Heart right ventricle (tissue), 16 donors: ENCODE measurements at places on chromosomes 5 and 9.

DNA sequence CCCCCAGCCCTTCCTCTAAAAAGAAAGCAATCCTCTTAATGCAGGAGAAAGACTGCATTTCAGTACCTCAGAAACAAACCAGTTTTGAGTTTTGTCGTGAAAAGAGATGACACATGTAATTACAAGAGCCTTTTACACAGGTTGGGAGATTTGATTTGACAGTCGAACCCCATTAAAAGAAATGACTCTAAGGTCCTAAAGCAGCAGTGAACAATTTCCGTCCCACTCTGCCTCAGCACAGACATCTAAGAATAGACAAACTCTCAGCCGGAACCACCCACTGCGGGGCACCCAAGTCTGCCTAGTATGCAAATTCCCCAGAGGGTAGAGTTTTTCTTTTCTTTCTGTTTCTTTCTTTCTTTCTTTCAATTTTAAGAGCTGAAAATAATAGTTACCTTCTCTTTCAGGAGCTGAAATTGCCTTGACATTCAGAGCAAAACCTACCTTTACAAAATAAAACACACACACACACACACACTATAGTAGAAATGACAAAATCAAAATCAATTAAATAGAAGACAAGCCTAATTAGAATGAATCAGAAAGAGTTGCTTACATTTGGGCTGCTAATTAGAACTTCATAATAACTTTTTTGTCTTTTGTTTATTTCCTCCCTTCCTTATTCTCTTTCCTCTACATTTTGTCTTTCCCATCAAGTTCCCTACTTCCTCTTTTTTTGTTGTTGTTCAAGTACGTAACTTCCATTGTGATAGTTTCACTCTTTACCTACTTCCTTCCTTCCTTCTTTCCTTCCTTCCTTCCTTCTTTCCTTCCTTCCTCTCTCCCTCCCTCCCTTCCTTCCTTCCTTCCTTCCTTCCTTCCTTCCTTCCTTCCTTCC, 65.1 kb downstream of the BASP1 start:
- H3K36me3 ChIP-seq: no peaks in the 10 kb centered on the region
- no peak overlapping the region for H3K27ac ChIP-seq
- peaks cover 9% of the 10 kb centered on the region for H3K4me1 ChIP-seq

GRCh38 chr5:133884569-133885311, 83.7 kb downstream of the C5orf15 start:
- H3K27ac ChIP-seq: no peak overlapping the region
- DNase-seq: no peak
- no peak overlapping the region for H3K4me3 ChIP-seq
- H3K4me1 ChIP-seq: no peaks in the 10 kb centered on the region

DNA sequence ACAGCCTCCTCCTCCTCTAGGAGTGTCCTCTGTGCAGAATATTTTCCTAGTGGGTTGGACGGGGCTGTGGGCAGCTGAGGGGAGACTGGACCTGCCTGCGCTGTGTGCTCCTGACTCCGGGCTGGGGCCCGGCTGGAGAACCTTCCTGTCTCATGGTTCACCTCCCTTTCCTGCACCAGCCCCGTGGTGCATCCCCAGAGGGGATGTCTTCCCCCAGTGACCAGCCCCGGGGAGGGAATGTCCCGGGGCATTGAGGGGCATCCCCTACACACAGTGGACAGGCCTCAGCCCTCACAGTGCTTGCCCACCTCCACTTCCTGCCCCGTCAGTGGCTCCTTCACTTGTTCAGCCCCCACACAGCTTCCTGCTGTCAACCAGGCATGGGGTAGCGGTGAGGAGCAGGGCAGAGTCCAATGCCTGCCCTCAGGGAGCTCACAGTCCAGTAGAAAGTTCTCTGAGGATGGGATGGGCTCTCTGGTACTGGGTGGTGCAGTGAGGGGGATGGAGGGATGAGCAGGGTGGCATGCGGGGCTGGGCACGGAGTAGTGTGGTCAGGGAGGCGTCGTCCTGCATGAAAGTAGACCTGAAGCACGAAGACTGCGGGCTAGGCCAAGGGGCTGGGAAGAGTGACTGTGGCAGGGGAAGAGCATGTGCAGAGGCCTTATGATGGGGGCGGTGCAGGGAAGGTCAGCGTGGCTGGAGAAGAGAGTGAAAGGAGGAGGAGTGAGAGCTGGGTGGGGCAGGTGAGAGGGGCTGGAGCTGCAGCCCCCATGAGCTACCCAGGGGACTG, 52.1 kb upstream of the PITX1 start:
- peaks cover 17% of the 10 kb centered on the region for H3K27me3 ChIP-seq
- no peak for DNase-seq
- H3K4me1 ChIP-seq: no peaks in the 10 kb centered on the region
- no peaks in the 10 kb centered on the region for H3K36me3 ChIP-seq
- H3K27ac ChIP-seq: no peak overlapping the region

- H3K27me3 ChIP-seq: no peaks in the 10 kb centered on the region
- H3K4me3 ChIP-seq: no peak overlapping the region
- H3K4me1 ChIP-seq: peaks cover 22% of the 10 kb centered on the region
- DNase-seq: peak; percentile 51
- H3K36me3 ChIP-seq: no peaks in the 10 kb centered on the region
Observed at GRCh38 chr5:57858905-57859304, 376.3 kb upstream of the ACTBL2 start.

DNA sequence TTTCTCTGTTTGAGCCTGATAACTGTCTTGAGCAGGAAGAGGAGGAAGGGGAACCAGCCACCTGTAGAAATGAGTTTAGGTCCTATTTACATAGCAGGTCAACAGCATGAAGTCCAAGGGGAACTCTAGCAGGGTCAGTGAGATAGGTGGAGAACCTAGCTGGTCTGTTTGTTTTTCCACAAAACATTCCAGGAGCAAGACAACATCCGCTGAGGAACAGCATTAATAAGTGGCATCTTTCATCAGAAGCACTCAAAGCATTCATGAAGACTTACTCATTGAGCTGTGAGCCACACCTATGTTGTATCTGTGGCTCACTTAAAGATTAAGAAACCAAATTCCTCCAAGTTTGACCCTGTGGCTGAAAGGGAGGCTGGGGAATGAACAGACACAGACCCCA, 115.9 kb downstream of the ACTBL2 start:
- no peaks in the 10 kb centered on the region for H3K27me3 ChIP-seq
- no peaks in the 10 kb centered on the region for H3K36me3 ChIP-seq
- no peak overlapping the region for H3K27ac ChIP-seq
- H3K4me3 ChIP-seq: no peak overlapping the region

DNA sequence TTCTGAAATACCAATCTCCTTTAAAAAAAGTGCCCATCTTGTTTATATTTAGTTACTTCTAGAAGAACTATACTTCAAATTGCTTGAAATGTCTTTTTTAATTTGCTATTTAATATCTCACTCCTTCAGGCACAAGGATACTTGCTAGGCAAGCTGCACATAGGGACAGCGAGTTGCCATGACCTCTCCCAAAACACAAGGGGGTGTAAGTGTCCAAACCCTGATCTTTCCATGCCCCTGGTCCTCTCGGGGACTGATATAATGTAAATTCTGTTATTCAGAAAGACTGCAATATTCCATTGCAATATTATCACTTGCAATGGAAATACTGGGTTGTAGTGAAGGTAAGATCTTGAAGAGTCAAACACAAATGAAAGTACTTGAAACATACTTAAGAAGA, 480.4 kb downstream of the CETN3 start:
- no peak overlapping the region for H3K27ac ChIP-seq
- no peaks in the 10 kb centered on the region for H3K36me3 ChIP-seq
- peaks cover 39% of the 10 kb centered on the region for H3K4me1 ChIP-seq
- no peaks in the 10 kb centered on the region for H3K27me3 ChIP-seq
- no peak for DNase-seq

GRCh38 chr9:131237931-131238401, 38.3 kb downstream of the FAM78A start:
- peaks cover 51% of the 10 kb centered on the region for H3K4me1 ChIP-seq
- peak overlapping the region; percentile 95 for H3K27ac ChIP-seq
- peak; percentile 75 for DNase-seq
- peaks cover 19% of the 10 kb centered on the region for H3K36me3 ChIP-seq

GRCh38 chr9:14686168-14686567, 7.1 kb downstream of the ZDHHC21 start:
- H3K27me3 ChIP-seq: no peaks in the 10 kb centered on the region
- peaks cover 4% of the 10 kb centered on the region for H3K4me1 ChIP-seq
- H3K27ac ChIP-seq: no peak overlapping the region
- H3K4me3 ChIP-seq: no peak overlapping the region
- DNase-seq: no peak

- no peaks in the 10 kb centered on the region for H3K4me1 ChIP-seq
- peaks cover 60% of the 10 kb centered on the region for H3K36me3 ChIP-seq
- H3K27me3 ChIP-seq: no peaks in the 10 kb centered on the region
Observed at GRCh38 chr5:134662971-134663370, 14.4 kb downstream of the SEC24A start.

- no peaks in the 10 kb centered on the region for H3K36me3 ChIP-seq
- DNase-seq: no peak
- H3K27me3 ChIP-seq: no peaks in the 10 kb centered on the region
- H3K4me1 ChIP-seq: no peaks in the 10 kb centered on the region
- H3K4me3 ChIP-seq: no peak overlapping the region
Observed at GRCh38 chr9:108001237-108001636, 511.7 kb upstream of the KLF4 start.

GRCh38 chr5:30325795-30326194, 867.7 kb upstream of the CDH6 start:
- no peaks in the 10 kb centered on the region for H3K4me1 ChIP-seq
- H3K27ac ChIP-seq: no peak overlapping the region

GRCh38 chr5:33583332-33583731, 142.6 kb downstream of the TARS1 start:
- no peaks in the 10 kb centered on the region for H3K27me3 ChIP-seq
- H3K4me1 ChIP-seq: peaks cover 5% of the 10 kb centered on the region
- no peak overlapping the region for H3K27ac ChIP-seq
- no peak for DNase-seq
- no peak overlapping the region for H3K4me3 ChIP-seq

DNA sequence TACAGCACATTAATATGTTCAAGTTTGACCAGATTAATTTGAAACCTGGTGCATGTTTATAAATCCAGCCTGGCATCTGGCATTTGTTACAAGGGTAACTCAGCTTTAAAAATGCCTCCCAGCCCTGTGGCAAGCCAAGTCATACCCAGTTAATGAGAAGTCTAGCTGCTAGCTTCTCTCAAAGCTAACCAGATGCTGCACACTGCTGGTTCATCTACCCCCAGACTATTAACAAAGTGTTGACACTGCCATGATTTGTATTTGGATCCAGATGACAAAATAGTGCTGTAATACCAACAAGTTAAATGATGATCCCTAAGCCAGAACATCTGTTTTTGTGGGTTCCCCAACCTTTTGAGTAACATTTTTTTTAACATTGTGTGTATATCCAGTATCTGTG, 573.7 kb upstream of the DAB2 start:
- H3K36me3 ChIP-seq: no peaks in the 10 kb centered on the region
- H3K4me3 ChIP-seq: no peak overlapping the region
- H3K4me1 ChIP-seq: no peaks in the 10 kb centered on the region

DNA sequence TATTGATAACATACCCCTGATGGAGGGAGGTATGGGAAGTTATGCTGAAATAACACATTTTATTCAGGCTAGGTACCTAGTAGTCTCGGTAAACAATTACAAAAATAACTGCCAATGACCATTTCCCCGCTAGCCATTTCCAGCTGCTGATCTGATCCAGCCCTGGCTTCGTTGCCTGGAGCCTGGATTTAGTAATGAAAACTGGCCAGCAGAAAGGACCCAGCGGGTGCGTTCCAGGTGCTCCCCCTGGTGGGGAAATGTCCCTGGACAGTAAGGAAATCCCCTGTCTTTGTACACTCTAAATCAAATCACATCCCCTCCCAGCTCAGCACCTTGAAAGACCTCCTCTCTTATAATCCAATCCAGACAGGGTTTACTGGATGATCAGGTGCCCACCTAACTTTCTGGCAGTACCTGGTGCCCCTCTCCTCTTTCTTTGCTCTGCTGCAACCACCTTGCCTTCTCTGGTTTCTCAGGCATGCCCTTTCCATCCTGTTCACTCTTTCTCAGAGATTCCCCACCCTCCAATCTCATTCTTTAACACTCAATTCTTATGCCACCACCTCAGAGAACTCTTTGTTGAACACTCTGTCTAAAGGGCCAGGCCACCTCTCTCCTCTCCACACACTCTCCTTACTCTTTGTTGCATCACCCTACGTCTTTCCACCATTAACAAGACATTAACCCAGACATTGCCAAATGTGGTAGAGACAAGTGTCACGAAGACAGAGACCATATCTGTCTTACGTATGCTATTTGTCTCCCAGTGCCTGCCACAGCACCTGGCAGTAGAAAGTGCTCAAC, 50.1 kb upstream of the SMAD5 start:
- DNase-seq: no peak
- no peaks in the 10 kb centered on the region for H3K36me3 ChIP-seq
- H3K27me3 ChIP-seq: no peaks in the 10 kb centered on the region
- H3K27ac ChIP-seq: no peak overlapping the region
- no peak overlapping the region for H3K4me3 ChIP-seq
